ENCODE measurements at places on chromosomes 3 and 15. TPM values are rescaled to one million over a fixed set of nuclear protein-coding genes. Genes with fewer than 3 reads are reported as not detected.
A peak's percentile ranks its signal among the peaks of the same experiment; 100 is the strongest.

GRCh38 chr15:73987681-73988444 lies 4.2 kb downstream of the STOML1 start:
- DNase-seq = peak; percentile 88

- no peak for DNase-seq
Observed at GRCh38 chr3:108346301-108347227, 50.2 kb downstream of the HHLA2 start.

- DNase-seq = peak; percentile 46
Observed at GRCh38 chr15:57654153-57654852, 52.2 kb upstream of the POLR2M start.

GRCh38 chr15:85005319-85005718 lies 23.7 kb downstream of the PDE8A start:
- DNase-seq = no peak

DNA sequence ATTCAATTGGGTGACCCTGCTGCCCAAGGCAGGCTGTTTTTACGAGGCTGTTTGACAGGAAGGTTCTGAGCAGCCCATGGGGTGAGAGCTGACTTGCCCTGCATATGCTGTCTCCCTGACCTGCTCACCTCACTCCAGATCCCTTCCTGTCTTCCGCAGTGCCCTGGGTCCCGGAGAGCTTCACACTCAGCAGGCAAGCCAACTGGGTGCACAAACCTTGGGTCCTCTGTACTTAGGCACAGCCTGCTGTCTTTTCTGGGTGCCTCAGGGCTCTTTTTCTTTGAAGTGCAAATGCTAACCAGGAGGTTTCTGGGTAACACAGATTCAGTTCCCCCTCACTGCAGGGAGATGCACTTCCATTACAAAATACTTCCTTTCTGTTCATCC lies 32.8 kb downstream of the ZXDC start:
- DNase-seq = no peak

GRCh38 chr3:27194861-27195483 lies 174.2 kb downstream of the NEK10 start:
- peak; percentile 31 for DNase-seq

DNA sequence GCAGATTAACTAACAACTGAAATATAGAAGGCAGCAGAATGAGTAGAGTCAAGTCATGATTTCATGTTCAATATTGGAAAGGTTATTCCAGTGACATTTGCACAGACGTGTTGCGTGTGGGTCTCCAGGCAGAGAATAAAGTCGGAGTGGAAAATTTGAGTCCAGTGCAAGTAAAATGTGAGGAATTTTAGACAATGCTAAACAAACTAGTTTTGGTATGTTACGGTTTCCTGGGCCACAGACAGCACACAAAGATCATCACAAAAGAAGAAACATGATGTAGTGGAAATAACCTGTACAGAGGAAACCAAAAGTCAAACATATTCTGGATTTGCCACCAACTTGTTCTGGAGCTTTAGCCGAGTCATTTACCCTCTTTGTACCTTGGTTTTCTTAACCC lies 367 bp downstream of the OR4F6 start:
- no peak for DNase-seq

GRCh38 chr3:65936908-65937638 lies 101.6 kb downstream of the MAGI1 start:
- DNase-seq = no peak

- DNase-seq = no peak
Observed at GRCh38 chr15:58523634-58524033, 91.8 kb downstream of the LIPC start.

GRCh38 chr3:98657457-98657856 lies 64.0 kb upstream of the CPOX start:
- peak; percentile 29 for DNase-seq

GRCh38 chr3:168124291-168124690 lies 28.6 kb upstream of the GOLIM4 start:
- DNase-seq = no peak

GRCh38 chr15:66779331-66780009 lies 77.4 kb downstream of the SMAD6 start:
- no peak for DNase-seq

DNA sequence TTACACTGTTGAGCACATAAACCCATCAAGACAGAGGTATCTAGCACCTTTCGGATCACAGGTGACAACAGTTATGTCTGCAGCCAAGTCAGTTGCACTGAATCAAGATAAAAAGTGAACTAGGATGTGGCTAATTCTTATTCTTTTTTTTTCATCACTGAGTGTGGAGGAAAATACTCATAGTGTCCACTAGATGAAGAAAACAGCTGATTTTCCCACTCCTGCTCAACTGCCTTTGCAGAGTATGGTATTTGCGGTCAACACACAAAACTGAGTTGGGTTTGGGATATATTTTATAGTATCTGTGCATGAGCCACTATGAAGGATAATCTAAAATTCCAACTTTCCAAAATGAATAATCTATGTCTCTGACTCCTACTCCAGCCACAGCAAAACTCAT lies 32.5 kb downstream of the IL17RD start:
- no peak for DNase-seq

- DNase-seq = no peak
Observed at GRCh38 chr15:80405554-80405850, 1.3 kb downstream of the ARNT2 start.

- no peak for DNase-seq
Observed at GRCh38 chr3:177681852-177682251, 484.6 kb upstream of the TBL1XR1 start.

- no peak for DNase-seq
Observed at GRCh38 chr15:73885954-73886700, 12.8 kb downstream of the TBC1D21 start.

SKOR1 gene
- total RNA-seq = under 0.01 TPM

AHSG gene
- not detected for total RNA-seq

ESYT3 gene
- 1.1 TPM for total RNA-seq

GOLGA8K gene
- total RNA-seq = 0.26 TPM

CSPG4 gene
- total RNA-seq = 6.3 TPM

IGDCC3 gene
- not detected for total RNA-seq

THAP10 gene
- total RNA-seq = 0.79 TPM

HTR3E gene
- total RNA-seq = not detected

ILDR1 gene
- total RNA-seq = 1.6 TPM

CCDC13 gene
- 1.6 TPM for total RNA-seq

LCMT2 gene
- total RNA-seq = 5.4 TPM

SMAD6 gene
- total RNA-seq = not detected

SV2B gene
- total RNA-seq = 0.26 TPM

STAC gene
- 1.1 TPM for total RNA-seq

All from bronchial epithelial cell (primary cell).